ENCODE measurements at places on chromosomes 2 and 18.

GRCh38 chr2:230181195-230181594 lies 38.6 kb downstream of the SP110 start:
- no peak for DNase-seq

DNA sequence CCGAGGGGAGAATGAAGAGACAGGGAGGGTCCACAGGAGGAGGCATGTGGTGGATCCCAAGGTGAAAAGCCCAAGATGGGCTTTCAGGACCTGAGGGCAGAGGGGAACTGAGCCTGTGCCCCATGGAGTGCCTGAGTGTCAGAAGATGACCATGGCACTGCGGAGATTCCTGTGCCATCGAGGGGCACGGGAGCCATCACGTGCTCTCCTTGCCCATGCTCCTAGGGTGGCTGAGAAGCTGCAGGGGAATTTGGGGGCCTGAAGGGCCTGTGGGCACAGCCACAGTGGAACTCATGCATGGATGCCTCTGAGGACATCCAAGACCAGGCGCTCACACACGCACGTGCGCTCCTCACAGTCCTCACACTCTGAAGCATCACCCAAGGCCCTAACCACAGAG lies 56.1 kb upstream of the GLI2 start:
- DNase-seq, result no peak

- DNase-seq, result no peak
Observed at GRCh38 chr2:20052861-20053281, 1.4 kb upstream of the LAPTM4A start.

DNA sequence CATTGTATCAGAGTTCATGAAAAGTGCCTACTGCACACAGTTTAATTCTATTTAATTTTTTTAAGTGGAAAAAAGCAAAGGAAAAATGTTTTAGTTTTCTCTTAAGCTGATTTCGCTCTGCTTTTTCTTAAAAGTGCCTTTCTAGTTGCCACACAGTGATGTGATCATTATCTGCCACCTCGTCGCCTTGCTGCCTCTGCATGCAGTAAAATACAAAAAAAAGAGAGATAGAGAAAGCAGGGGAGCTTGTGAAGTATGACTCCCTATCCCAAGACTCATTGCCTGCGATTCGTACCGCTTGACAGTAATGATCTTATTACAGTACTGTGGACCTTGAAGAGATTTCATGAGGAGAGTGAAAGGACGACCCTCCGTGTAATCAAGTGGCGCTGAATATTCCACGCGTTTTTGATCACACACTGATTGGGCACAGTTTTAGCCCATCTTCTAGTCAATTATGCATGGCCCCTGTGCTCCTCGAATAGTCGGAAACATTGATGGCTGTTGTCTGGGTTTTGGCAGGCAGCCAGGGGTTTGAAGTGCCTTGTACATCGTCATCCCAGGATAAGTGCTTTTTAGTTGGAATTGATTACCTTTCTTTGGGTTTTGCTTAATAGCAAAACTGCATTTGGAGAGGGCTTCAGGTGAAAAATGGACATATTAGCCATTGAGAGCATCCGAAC lies 188.3 kb downstream of the GBX2 start:
- DNase-seq, result peak; percentile 91

- DNase-seq, result no peak
Observed at GRCh38 chr2:23528690-23529089, 143.7 kb downstream of the KLHL29 start.

DNA sequence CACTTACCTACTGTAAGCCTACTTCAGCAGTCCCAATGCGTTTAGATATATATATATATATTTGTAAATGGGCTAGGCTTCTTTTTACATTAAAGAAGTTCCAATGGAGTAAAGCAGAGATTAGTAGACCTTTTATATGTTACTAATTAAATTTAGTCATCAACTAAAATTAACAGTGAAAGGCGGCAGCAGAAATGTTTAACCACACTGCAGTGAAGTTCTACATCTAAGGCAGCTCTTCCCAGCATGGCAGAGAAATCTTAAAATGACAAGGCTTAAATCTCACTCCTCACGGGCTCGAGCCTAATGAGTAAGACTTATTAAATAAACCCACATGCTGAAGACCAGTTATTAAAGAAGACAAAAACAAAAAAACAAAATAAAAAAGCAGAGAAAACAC lies 19.1 kb upstream of the KANSL1L start:
- DNase-seq, result no peak

DNA sequence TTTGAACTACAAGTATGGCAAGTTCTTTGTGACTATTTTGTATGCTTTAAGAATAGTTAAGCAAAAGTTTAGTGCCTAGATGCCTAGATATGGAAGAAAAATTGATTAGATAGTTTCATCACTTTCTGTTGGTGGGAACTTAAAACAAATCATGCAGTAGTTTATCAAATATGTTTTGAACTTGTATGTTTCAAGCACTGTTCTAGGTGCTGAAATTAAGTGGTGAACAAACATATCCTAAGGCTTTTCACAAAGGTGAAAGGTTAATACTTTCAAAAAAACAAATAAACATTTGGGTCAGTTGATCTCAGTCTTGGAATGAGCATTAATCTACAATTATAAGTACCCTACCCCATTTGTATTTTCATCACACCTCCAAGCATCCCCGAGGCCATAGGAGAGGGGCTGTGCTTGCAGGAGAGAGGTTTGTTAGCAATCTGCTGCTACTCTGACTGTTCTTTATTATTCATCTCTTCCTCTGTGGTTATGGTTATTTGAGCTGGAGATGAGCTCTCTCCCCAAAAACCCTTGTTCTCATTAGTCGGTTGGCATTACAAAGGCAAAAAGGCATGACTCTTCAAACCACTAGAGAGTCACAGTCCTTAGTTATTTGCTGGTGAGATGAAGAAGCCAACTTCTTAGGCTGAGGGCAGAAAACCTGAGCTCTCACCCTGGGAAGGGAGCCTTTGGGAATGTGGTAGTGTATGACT lies 103.9 kb upstream of the FHL2 start:
- DNase-seq, result no peak

DNA sequence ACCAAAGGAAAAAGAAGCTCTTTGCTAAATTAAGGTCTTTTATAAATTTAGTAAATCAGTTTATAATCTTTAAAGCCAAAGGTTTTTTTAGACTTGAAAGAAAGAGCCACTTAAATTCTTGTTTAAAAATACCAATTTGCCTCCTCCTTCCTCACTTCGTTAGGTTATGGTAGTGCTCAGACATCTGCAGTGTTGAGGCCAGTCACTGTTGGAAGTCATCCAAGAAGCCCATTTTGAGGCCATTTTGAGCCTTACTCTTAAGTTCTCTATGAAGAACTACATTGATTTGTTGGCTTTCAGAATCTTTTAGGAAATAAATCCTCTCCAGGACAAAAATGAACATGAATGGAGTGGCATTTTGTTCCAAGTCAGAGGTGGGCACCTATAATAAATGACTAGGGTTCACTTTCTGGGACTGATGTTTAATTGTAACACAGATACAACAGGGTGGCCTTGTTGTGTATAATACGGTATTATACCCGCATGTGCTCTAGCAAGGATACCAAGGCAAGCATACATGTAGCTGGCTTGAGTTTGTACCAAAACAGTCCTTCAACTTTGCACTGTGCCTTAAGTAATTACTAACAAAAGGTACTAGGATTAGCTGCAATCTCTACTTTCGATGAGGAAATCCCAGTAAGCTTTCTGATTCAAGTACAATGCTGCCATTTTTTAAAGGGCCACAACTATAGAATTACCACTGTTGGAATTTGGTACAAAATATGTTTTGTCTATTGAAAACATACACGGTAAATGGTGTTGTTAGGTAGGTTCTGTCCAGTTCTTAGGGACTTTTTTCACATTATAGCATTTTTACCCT lies 22.8 kb downstream of the SLC66A3 start:
- DNase-seq, result peak; percentile 68

DNA sequence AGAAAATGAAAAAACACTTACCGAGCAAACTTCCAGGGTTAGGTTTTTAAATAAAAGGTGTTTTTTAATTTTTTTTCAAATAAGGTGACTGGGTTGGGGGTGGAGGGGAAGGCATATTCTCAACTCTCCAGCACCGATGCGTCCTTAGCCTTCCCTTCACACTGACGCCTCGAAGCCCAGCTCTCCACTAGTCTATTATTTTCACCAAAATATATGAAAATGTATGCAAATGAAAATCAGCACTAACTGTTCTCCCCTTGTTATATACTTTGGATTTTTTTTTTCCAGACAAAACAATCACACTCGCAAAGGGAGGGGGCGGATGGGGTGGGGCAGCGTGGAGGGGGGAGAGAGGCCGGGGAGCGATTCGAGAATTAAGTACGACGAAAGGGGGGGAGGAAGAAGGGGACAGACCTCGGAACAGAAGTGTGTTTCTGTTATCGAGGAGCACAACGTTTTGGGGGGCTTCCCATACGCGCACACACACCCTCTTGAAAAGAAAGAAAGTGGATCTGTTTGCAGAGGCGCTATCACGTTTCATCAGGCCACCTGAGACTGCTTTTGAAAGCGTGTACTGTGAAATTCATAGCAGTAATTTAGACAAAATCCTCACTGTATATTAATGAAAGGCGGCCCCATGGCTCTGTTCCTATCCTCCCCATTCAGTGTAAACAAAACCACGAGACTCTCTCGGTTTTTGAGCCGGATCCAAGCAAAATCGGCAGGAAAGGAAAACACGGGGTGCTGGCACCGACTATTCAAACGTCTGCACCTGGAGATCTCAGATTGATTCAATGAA lies 2.4 kb upstream of the POU3F3 start:
- DNase-seq, result no peak

GRCh38 chr2:74128206-74128605 lies 19.5 kb downstream of the BOLA3 start:
- DNase-seq, result no peak

GRCh38 chr2:217993817-217994463 lies 8.9 kb downstream of the TNS1 start:
- DNase-seq, result no peak

- DNase-seq, result no peak
Observed at GRCh38 chr2:204897561-204897960, 352.3 kb downstream of the PARD3B start.

- DNase-seq, result no peak
Observed at GRCh38 chr2:241391892-241392665, 36.0 kb downstream of the FARP2 start.

- DNase-seq, result no peak
Observed at GRCh38 chr2:136966485-136966884, 201.1 kb downstream of the THSD7B start.

DNA sequence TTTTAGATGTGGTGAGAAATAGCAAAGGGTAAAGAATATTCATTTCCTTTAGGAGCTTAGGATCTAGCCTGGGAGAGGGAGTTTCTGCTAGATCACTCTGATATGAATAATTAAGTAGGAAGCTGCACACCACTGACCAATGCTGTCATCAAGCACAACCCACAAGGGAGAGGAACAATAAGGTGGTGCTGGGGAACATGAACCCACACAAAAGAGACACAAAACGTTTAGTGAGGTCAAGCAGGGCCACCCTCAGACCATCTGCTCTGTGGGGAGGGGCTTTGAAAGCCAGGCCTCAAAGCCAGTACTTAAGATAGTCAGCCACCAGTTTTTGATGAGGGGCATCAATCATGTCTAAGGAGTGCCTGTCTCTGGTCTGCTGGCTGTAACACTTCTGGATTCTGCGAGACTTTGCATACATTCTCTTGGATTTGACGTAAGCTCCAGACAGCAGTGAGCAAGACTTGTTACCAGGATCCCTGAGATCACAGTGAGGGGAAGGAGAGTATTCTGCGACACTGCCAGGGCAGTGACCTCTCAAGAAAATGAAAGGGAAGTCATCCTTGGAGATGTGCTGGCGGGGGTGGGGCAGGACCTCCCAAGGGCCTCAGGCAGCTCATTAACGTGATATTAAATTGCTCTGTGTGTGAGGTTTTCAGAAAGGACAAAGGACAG lies 127.0 kb downstream of the CCBE1 start:
- no peak for DNase-seq

DNA sequence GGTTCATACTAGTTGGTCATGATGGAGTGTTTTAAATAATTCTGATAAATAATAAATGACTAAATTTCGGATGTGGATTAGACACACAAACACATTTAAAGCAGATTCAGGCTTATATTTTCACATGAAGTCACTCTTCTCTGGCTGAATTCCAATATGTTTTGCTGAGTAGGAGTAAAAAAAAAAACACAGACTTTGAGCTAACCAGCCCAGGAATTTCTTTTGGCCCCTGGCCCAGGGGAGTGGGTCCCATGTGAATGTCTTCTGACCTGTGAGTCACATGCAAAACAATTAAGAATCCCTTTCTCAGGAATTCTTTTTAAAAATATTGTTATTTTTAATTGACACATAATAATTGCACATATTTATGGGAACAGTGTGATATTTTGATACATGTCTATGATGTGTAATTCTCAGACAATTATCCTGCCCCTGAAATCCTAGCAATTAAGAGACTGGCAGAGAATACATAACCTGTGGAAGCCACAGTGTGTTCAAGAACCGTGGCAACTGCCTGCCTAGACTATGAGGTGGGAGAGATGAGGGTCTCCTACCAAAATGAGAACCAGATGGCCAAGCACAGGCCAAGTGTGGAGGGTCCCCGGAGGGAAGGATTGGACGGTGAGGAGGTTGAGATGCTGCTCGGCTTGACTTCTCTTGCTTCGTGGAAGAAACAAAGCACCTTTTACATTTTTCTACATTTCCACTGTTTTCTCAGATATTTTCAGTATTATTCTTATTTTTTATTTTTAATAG lies 236.4 kb downstream of the PIEZO2 start:
- DNase-seq, result no peak

DNA sequence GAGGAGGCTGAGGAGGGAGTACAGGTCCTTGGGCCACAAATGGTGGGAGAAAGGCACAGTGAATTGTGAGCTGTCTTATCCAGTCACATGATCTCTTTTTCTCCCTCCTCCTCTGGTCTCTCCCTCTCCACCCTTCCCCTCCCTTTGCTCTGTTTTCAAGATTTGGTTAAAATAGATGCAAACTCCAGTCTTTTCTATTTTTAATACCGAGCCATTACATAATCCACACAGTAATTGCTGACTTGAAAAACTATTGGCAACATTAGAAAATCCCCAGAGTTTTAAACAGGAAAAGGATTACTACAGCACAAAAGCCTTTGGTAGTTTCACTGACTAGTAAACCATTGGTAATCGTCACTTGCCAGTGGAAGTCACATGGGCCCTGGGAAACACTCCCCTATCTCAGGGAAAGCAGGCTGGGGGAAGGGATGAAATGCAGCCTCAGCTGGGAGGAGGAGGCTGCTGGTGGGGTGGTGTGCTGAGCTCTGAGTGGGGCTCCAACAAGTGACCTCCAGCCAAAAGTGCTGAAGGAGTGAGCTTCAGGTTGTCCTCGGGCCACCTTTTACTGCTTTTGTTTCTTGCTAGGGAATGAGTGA lies 57.4 kb upstream of the PCBP1 start:
- no peak for DNase-seq
